ENCODE measurements at places on chromosomes 16 and 17.
A peak's percentile ranks its signal among the peaks of the same experiment; 100 is the strongest.

GRCh38 chr17:27846042-27846655 lies 45.8 kb upstream of the NOS2 start:
- peak; percentile 25 for DNase-seq

DNA sequence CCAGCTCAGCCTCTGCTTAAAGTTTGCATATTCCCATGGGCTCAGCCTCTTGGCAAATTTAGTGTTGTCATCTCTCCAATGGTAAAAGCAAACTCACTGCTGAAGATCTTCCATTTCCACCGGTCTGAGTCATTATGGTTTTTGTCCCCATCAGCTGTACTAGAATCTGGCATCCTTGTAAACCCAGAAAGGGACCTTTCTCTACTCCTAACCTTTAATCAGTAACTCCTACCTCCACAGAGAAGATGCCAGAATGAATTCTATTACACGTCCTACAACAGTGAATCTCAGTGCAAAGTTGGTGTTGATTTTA lies 45.8 kb downstream of the ZNF652 start:
- DNase-seq: no peak

DNA sequence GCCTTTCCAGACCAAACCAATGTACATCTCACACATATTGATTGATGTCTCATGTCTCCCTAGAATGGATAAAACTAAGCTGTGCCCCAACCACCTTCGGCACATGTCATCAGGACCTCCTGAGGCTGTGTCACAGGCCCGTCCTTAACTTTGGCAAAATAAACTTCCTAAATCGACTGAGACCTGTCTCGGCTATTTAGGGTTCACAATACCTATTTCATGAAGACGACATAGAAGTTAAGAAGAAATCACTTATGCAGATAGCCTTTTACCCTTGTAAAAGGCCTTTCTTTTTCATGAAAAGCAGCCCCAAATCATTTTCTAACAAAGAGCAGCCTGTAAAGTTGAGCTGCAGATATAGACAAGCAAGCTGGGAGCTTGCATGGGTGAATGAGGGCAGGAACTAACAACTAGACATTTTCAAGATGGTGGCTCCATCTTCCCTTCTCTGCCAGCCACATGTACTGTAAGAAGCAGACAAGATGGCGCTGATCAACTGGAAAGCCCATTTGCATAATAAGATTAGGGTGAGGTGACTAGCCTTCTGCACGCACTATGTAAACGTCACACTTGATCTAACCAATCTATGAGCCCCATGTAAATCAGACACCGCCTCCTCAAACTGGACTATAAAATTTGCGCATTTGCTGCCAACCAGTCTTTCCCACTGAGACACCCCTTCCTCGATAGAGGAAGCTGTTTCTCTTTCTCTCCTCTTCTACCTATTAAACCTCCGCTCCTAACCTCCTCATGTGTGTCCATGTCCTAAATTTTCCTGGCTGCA lies 4.7 kb upstream of the KDM8 start:
- no peak for DNase-seq

DNA sequence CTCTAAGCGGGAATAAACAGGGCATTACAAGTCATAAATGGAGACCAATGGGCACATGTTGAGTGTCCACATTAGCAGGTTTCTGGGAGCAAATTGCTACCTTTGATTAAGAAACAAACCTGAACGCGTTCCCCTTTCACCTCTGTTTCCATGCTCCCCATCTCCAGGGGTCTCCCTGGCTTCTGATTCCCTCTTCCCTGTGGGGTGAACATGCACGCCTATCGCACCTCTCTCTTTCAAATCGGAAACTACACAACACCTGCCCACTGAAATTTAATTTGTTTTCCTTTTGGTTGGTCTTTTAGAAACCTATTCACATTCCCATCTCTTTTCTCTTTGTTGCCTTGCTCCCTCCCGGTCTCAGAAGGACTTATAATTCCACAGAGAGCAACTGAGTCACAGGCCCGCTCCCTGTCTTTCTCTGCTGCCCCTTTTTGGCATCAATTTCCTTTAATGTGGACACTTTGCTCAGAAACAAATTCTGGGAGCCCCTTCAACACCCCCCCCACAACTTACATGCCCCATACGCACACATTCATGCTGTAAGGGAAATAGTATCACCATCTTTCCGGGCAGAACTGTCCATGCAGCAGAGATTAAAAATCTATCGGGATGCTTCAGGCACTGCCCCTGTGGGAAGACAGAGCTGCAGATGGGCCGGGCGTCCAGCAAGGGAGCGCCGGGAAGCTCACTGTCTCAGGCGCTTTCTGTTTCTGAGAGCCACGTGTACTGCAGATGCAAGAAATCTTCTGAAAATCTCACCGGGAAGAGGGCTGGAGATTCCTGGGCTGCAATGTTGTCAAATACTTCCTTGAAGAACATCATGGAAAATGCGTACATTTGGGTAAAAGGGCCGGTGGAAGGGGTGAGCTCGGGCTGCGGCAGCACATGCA lies 7.2 kb upstream of the FOXF1 start:
- no peak for DNase-seq

DNA sequence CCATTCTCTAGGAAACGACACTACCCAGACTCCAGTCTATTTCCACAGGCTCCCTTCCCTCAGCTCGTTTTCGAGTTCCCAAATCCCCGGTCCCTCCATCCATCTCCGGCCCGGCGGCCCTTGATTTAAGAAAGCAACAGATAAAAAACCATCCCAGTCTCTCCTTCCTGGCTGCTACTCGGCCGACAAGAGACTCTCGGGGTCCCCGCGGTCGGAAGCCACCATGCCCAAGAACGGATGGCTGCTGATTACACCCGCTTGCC lies 182 bp downstream of the RPL26 start:
- no peak for DNase-seq

- no peak for DNase-seq
Measured at GRCh38 chr17:80885947-80886582, 105.6 kb upstream of the CHMP6 start.

DNA sequence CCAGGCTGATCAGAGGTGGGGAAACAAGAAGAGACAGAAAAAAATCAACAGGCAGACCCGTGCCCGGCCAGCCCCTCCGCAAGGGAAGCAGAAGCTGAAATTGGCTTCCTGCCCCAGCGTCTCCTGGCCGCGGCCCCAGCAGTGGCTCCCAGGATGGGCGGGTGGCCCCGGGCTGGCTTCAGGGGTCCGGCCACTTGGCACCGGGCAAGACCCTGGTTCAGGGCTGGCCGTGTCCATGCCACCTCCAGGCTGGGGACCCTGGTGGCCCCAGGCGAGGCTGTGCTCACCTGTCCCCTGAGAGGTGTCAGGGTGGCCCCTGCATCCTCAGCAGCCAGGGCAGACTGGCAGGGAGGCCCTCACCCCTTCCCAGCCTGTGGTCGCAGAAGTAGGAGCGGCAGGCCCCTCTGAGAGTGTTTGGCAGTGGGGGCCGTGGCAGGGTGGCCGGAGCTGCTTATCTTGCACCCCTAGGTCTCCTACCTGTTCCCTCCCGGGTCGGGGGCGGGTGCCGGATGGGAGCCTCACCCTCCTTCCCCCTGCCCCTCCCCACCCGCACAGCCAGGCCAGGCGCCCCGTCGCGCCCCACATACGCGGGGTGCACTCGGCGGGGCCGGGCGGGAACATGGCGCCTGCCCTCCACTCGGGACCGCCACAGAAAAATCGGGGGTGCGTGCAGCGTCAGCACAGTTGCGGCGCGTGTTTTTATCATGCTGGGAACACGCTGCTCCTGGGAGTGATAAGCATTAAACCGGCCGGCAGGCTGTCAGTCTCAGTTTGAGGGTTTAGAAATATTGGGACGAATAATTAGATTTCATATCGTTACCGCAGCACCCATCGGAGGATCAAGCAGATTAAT lies 46.7 kb upstream of the ZC3H18 start:
- DNase-seq: no peak

GRCh38 chr16:52592778-52593177 lies 45.8 kb upstream of the TOX3 start:
- no peak for DNase-seq

- DNase-seq: no peak
Measured at GRCh38 chr17:48645639-48646182, 19.6 kb upstream of the HOXB9 start.

DNA sequence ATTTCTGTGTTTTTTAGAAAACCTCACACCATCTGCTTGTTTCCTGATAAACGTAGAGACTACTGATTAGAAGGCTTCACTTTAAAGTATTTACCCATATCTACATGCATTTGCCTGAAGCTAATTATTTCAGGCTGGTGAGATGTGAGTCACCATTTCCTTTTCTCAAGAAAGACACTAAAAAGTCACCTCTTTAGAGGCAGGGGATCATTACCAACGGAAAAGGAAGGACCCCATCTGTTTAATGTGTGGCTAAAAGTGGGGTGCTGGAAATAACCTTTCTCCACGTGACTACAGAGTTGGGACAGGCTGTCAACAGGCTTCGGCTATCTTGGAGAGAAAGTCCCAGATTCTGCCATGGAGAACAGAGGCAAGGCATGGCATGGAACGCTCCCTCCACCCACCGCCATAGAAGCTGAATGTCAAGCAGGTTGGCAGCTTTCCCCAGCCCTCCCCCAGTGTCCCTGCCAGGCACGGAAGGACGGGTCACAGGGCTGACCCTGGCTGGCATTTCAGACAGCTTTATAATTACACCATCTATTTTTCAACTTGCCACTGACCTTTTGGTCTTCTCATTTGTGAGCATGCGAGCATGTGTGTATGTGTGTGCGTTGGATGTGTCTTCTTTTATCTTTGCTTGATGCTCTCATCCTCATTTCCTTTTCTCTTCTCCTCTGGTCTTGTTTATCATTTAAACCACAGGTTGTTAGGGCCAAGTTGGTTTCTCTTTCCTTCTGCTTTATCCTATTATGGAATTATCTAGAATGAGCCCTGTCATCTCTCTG lies 157.0 kb downstream of the CPPED1 start:
- DNase-seq: peak; percentile 30

DNA sequence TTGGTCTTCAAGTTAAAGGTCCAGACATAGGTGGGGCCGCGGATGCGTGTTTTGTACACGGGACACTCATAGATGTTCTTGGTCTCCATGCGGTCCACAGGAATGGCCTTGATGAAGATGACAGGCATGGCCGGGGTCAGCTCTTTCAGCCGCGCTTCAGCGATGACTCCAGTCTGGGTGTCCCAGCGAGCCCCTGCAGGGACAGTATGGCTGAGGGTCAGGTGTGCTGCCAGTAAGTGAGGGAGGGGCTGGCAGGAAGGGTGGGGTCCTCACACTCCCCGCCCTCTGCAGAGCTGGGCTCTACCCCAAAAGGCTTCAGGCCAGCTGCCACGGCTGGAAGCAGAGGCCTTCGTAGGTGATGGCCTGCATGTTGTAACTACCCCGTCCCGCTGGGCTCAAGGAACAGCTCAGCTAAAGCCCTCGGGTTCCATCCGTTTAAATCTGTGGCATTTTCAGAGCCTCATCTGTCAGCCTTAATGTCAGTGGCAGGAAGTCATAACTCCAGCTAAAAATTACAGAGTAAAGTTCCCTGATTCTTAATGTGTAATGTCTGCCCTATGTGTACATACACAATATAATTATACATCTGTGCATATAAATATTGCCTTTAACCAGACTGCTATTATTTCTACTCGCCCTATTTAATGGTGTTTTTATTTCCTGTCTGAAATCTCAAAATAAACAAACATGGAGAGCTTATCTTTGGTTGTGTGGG lies 45.7 kb downstream of the PGS1 start:
- DNase-seq: no peak

Data from activated gamma-delta T cell treated with anti-CD3 and anti-CD28 coated beads, Interleukin-2, amount 50 U/mL, for 16 hours (primary cell).